ENCODE measurements at places on chromosomes 2 and 18. TPM values are rescaled to one million over a fixed set of nuclear protein-coding genes. Genes with fewer than 3 reads are reported as not detected.

GRCh38 chr2:41994233-41994637, 53.6 kb upstream of the PKDCC start:
- DNase-seq, result no peak

The UGT1A6 gene
- not detected for total RNA-seq

The NFATC1 gene
- 36.9 TPM for total RNA-seq

DNA sequence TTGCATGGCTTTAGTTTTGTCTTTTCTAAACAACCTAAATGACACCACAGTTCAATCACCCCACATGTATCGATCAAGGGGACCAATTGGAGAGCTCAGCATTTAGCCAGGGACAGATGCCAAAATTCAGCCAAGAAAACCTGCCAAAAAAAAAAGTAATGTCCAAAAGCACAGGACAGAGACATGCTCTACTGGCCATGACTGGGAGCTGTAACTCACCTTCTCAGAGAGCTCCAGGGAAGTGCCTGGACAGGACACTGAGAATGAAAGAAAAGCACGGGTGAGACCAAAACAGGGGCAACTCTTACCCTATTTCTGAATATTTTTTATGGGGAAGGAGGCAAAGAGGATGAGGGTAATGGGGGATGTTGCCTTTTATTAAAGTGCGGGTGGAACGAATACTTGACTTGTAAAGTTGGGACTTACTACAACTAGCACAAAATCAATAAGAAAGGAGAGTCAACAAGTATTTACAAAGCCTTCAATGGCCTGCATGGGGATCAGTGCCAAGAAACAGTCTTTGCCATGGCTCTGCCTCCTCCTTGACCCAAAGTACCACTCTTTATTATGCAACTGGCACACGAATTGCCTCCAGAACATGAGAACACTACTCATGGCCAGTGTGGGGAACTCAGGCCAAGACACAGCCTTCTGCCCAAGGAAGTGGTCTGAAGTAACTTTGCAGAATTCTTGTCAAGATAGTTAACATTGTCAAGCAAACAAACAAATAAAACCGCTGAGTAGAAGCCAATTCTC, 72.9 kb upstream of the HK2 start:
- no peak for DNase-seq

- no peak for DNase-seq
These were observed 56.3 kb downstream of the GREB1 start for GRCh38 chr2:11590193-11590592.

- no peak for DNase-seq
These were observed 28.8 kb downstream of the SNORC start for GRCh38 chr2:232898592-232899543.

DNA sequence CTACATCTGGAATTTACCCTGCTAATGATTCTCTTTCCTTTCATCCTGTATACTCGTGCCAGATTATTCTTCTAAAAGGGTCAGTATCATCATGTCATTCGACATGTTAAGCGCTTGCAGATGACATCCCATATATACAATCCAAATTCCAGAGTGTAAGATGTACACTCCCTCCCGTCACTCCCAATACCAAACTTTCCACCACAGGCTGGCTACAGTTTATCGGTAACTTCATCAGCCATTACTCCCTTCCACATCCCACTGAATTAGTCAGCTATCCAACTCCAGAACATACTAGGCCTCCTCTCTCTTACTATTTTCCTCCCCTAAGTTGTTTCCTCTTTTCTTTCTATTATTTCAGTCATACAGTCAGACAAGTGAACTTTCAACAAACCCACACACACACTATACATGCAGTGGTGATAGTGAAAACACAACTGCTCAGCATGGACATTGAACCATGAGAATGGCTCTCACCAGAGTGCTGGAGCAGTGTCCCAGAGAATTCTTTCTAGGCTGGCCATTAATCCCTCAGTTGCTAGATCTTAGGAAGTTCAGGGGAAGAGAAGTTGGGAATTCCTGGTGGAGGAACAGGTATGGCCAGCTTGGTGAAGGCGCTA, 10.6 kb upstream of the NMI start:
- DNase-seq, result no peak

The IL37 gene
- not detected for total RNA-seq

DNA sequence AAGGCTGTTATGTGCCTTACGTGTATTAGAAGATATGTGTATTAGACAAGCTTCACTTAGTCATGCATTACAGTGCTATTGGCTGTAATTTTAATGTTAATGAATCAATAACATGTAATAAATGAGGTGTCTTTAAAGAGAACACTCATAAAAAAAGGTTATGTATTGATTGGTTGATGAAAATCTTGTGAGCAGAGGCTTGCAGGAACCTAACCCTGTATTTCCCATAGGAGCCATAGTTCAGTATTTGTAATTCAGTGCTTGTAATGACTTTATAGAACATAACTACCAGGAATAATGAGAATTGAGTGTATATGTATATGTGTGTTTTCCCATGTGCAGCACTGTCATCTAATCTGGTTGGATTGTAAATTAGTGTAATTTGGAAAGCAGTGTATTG, 33.2 kb downstream of the TSN start:
- DNase-seq, result no peak
